ENCODE measurements at places on chromosomes 1 and 21.

GRCh38 chr1:15704526-15705183 is 20.5 kb downstream of the PLEKHM2 start:
- DNase-seq = no peak

DNA sequence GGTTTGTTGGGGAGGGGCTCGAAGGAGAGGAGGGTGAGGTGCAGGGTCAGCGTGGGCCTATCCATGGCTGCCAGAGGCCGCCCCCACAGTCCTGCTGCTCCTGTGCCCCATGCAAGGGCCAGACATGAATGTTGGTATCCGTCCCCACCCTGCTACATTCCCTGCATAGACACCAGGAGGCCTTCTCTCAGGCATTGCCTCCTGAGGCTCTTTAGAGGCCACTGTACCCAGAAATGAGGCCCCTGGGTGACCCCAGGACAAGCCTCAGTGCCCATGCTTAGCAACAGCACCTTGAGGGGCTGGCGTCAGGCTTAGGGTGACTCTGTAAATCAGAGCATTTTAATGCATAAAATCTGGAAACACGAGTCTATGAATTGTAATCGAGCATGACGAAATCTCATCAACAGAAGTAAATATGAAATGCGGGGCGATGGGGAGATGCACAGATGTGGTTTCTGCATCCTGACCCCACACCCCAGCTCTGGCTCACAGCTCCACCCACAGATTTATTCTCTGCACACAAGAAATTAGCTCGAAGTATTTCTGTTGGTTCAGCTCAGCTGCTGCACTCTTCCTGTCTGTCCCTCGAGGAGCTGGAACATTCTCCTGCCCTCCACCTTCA is 124.0 kb upstream of the CSF3R start:
- DNase-seq = no peak

DNA sequence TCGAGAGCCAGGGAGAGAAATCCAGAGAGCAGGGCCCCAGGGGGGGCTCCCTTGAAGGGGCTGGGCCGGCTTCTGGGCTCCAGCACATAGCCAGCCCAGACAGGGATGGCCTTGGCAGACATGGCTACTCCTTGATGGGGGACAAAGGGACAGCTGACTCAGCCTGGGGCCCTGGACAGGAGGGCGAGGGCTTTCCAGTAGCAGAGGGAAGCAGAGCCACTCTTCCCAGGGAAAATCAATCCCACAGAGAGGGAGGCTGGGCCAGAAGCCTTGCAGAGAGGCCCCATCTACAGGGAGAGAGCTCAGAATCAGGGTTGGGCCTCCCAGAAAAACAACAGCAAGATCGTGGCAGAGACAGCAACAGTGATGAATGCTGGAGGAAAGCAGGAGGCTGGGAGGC is 15.6 kb downstream of the IGFN1 start:
- DNase-seq = no peak

GRCh38 chr21:34582506-34583150 is 32.3 kb downstream of the RCAN1 start:
- DNase-seq = peak; percentile 31

Measured in hematopoietic multipotent progenitor cell treated with erythropoietin and hydrocortisone succinate and interleukin-3 and kit ligand, for 8 days (in vitro differentiated cells).